ENCODE measurements at places on chromosomes 11 and 22.

DNA sequence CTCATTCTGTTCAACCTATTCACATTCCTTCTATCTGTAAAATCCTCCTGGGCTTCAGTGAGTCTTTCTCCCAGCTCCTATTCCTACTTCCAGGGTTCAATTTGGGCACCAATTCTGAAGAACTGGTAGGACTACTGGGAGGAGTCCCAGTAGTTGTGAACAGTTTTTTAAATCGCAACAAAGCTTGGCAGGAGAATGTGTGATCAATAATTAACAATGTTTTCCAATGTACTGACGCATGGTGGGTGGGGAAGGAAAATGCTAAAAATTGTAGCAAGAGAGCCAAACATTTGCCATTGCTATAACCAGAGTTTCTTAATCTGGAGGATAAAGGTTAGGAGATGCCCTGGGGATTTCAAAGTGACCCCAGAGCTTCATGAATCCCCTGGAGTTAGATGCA, 27.3 kb upstream of the PRSS23 start:
- DNase-seq: no peak

- DNase-seq: no peak
Measured at GRCh38 chr11:64436000-64436399, 77.0 kb downstream of the RPS6KA4 start.

DNA sequence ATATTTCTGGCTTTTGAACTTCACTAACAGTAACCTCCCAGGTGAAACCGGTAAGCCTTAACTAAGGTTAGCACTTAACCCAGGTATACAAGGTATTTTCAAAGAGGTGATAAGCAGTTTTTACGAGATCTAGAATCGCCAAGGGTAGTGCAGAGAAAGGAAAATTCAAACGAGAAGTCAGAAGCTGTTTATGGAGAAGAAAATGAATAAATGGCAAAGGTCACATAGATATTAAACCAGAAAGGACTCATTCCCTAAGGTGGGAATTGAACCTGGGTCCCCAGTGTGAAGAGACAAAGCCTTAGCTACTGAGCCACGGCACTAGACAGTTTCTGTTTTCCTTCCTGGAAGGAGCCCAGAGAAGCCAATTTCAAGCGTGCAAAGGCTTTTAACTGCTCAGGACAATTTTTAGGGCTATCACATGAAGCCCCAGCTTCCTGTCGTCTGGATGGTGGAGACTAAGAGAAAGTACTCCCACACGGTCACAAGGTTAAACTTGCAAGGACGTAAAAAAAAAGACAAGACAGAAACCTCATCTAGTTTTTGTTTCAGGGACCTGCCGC, 5.7 kb upstream of the C1QTNF6 start:
- peak; percentile 55 for DNase-seq

DNA sequence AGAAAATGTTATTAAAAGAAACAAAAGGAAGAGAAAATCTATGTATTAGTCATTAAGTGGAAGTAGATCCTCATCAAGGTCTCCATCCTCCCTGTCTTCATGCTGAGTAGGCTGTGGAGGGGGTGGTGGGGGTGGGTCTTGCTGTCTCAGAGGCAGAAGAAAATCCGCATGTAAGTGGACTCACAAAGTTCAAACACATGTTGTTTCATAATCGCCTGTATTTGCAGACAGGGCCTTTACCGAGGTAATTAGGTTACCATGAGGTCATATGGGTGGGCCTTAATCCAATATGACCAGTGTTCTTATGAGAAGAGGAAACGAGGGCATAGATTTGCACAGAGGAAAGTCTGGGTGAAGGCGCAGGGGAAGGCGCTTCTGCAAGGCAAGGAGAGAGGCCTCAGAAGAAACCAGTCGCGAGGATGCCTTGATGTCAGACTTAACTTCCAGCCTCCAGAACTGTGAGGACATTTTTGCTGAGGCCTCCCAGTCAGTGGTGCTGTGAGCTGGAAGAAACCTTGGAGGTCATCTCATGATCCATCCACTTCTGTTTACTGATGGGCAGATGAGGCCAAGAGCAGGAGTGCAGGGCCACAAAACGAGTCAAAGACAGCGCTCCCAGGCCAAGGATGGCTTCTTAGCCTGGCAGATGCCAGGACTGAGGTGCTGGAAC, 49.3 kb upstream of the THY1 start:
- peak; percentile 53 for DNase-seq

- no peak for DNase-seq
Measured at GRCh38 chr11:102279641-102280170, 37.6 kb upstream of the BIRC3 start.

DNA sequence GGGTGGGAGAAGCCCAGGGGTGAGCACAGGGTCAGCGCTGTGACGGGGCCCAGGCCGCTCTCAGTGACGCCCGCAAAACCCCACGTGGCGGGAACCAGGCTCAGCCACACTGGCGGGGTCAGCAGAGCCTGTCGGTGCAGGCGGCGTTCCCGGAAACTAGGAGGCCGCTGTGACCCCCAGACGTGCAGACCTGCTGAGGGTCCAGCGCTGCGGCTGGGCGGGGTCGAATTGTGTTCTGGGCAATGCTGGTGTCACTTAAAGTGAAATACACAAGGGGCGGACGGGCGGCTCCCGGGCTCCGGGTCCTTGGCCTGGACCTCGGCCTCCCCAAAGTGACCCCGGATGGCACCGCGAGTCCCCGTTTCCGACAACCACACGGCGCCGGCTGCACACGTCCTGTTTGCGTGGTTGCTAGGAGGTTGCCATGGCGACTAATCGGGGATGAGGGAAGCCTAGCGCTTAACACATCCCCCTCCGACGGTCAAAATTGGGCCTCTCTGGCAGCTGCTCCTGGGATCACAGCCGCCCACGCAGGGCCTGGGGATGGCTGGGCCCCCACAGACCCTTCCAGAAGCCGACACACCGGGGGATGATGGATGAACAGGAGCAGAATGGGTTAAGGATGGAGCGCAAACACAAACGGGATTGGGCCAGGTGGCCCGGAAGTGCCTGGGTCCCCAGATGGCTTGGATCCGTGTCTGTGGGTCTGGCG, 81.7 kb upstream of the PRR5 start:
- peak; percentile 55 for DNase-seq

DNA sequence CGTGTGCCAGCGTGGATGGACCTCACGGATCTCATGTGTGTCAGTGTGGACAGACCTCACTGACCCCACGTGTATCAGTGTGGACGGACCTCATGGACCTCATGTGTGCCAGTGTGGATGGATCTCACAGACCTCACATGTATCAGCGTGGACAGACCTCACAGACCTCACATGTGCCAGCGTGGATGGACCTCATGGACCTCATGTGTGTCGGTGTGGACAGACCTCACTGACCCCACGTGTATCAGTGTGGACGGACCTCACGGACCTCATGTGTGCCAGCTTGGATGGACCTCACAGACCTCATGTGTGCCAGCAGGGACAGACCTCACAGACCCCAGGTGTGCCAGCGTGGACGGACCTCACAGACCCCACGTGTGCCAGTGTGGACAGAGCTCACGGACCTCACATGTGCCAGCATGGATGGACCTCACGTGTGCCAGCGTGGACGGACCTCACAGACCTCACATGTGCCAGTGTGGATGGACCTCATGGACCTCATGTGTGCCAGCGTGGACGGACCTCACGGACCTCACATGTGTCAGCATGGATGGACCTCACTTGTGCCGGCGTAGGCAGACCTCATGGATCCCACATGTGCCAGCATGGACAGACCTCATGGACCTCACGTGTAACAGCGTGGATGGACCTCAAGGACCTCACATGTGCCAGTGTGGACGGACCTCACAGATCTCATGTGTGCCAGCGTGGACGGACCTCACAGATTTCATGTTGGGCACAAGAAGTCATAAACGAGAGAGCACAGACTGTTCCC, 18.2 kb downstream of the TTLL8 start:
- no peak for DNase-seq
